ENCODE measurements at places on chromosomes 13 and 19.

- ATAC-seq = no peak
These were observed 9.7 kb upstream of the SLAIN1 start for GRCh38 chr13:77687799-77688198.

DNA sequence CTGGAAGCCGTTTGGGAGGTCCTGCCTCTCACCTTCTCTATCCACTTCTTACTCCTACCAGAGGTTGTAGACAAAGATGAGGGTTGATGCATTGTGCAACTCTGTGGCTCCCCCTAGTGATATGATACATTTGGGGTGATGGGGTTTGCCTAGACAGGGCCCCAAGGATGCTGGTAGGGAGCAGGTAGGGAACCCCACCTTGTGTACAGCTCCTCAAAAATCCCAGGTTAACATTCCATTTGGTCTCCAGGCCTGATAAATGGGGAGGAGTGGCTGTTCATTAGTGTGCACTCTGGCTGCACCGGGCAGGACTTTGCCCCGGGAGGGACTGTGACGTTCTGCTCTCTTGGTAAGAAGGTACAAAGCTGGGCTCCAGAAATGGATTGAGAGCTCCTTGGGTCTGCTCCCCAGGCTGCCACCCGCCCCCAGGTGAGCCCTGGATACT is 19.2 kb downstream of the SIGLEC8 start:
- ATAC-seq = no peak

GRCh38 chr13:27038323-27038722 is 133.3 kb downstream of the USP12 start:
- ATAC-seq = no peak

DNA sequence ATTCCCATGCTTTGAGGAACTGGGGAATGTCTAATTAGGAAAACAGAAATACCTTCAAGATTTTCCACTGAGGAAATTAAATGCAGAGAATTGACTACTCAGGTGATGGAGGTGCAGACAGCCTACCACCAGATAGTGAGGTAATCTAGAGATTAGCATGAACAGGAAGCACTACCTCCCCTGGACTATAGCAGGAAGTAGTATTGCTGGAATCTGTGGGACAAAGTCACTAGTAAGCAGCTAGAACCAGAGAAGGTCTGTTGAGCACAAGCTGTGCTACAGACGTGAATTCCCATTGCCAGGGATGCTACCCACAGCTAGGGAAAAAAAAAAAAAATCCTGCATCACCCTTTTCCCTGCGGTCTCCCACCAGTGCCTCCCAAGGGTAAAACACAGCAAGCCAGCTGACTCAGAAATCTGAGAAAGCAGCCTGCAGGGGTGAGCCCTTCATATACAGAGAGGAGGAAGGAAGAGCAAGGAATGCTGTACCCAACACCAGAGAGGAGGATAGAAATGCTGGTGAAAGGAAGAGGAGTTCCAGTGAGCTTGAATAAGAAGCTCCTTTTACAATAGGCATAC is 10.2 kb downstream of the ENOX1 start:
- ATAC-seq = no peak

- ATAC-seq = no peak
These were observed 23.0 kb downstream of the PAN3 start for GRCh38 chr13:28161370-28161769.

- peak; percentile 41 for ATAC-seq
These were observed at the start of gene ELANE for GRCh38 chr19:852136-853013. Gene ELANE (plus strand): TSS chr19:852303. CDS start chr19:852329, 26 bp downstream.

Measured in stimulated activated memory B cell treated with anti-CD40 and anti-IgM and Interleukin-4, amounts not matched to agents 10 μg/mL and 1 μg/mL and 100 μg/mL, for 72 hours (primary cell).